ENCODE measurements at places on chromosomes 7 and 10. TPM values are rescaled to one million over a fixed set of nuclear protein-coding genes. Genes with fewer than 3 reads are reported as not detected.

Gene OR2A42
- total RNA-seq, result not detected

Gene INA
- 23.3 TPM for total RNA-seq

Gene DLD
- total RNA-seq, result 95.5 TPM

Gene HOXA5
- total RNA-seq, result 3.7 TPM

Gene TYW1B
- total RNA-seq, result 2.2 TPM

Gene CRCP
- total RNA-seq, result 26.7 TPM

Gene FAM237B
- total RNA-seq, result not detected

Gene POLR2J2
- 0.28 TPM for total RNA-seq

Gene ADRA2A
- 0.14 TPM for total RNA-seq

Gene CADPS2
- 0.09 TPM for total RNA-seq

Gene SAP25
- 0.39 TPM for total RNA-seq

Gene CRTAC1
- total RNA-seq, result 2.0 TPM

Gene SNX10
- total RNA-seq, result 4.5 TPM

Gene NANOS1
- total RNA-seq, result 3.9 TPM

Gene ZMIZ1
- 53.4 TPM for total RNA-seq

Gene ANLN
- 80.4 TPM for total RNA-seq

Gene PRKG1
- not detected for total RNA-seq

Gene CASD1
- 6.7 TPM for total RNA-seq

Gene HMX2
- total RNA-seq, result not detected

Gene FAM221A
- total RNA-seq, result 0.45 TPM

Gene ADCYAP1R1
- not detected for total RNA-seq

Gene SPAM1
- not detected for total RNA-seq

Gene NUTM2E
- 0.25 TPM for total RNA-seq

Gene TBL2
- total RNA-seq, result 49.3 TPM

Gene GPR141
- not detected for total RNA-seq

Gene OR2A7
- total RNA-seq, result not detected

Gene SPDYE6
- total RNA-seq, result not detected

Gene CLCN1
- not detected for total RNA-seq

Gene CYP51A1
- 41.0 TPM for total RNA-seq

Gene OR2A12
- total RNA-seq, result not detected

Gene PPP1R3C
- total RNA-seq, result 16.0 TPM

Gene MLXIPL
- total RNA-seq, result 1.4 TPM

Gene PAX4
- total RNA-seq, result not detected

Gene HGF
- total RNA-seq, result not detected

Gene PLA2G12B
- not detected for total RNA-seq

Gene NAT16
- total RNA-seq, result 0.06 TPM

Gene CPEB3
- total RNA-seq, result 0.44 TPM

Gene HSPB1
- 1,354 TPM for total RNA-seq

Gene OPALIN
- total RNA-seq, result not detected

Gene WDR91
- total RNA-seq, result 7.9 TPM
